ENCODE measurements at places on chromosomes 11 and 22.

DNA sequence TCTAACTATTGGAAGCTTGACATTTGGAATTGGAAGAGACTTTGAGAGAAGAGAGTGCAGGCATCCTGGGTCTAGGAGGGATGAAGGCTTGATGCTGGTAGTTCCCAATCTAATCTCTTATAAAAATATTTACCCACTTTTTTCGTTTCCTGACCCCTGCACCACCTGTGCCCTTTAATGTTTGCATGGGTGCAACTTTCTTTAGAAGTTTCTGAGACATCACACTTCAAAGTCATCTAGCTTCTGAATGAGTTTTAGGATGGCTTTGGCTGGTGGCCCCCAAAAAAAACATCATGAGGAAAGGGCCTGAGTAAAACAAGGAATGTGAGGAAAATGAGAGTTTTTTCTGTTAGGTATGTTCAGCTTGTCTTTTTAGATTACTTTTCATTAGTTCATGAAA lies 1.1 kb downstream of the POLD3 start:
- no peak for DNase-seq

DNA sequence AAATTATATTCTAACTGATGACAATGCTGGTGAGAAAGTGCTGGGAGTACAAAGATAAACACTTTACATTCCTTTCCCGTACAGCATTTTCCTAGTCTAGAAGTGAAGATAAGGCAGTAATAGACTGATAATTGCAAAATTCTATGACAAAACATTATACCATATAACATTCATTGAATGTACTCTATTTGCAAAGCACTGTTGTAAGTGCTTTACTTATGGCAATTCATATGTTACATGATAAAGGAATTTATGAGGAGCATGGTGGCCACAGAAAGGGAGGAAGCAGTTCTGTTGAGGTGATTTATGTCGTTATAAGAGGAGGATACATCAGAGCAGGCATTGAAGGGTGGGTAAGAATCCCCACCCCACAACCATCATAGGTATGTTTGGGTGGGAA lies 434.8 kb downstream of the RAB38 start:
- no peak for DNase-seq

- no peak for DNase-seq
These were observed 5.9 kb downstream of the OR51T1 start for GRCh38 chr11:4887591-4887990.

DNA sequence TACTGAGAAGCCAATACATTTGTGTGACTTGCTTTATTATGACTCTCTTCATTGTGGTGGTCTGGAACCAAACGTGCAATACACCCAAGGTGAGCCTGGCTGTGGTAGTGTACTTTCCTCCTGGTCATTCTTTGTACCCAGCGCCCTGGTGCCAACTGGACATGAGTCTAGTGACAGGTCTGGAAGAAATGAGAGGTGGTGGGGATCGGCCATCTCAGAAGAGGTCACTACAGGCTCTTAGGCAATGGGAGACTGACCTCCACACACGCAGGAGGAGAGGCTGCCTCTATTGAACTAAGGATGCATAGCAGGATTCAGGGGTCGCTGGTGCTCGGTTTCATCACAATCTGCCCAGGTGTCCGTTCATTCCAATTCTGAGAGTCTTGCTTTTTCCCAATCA lies 56.4 kb upstream of the RTL6 start:
- DNase-seq: no peak

- no peak for DNase-seq
These were observed 12.3 kb upstream of the CYP2D6 start for GRCh38 chr22:42142771-42143461.

- DNase-seq: no peak
These were observed 8.3 kb upstream of the HTR3B start for GRCh38 chr11:113896156-113896879.

- no peak for DNase-seq
These were observed 399.4 kb downstream of the LUZP2 start for GRCh38 chr11:24896118-24896835.

DNA sequence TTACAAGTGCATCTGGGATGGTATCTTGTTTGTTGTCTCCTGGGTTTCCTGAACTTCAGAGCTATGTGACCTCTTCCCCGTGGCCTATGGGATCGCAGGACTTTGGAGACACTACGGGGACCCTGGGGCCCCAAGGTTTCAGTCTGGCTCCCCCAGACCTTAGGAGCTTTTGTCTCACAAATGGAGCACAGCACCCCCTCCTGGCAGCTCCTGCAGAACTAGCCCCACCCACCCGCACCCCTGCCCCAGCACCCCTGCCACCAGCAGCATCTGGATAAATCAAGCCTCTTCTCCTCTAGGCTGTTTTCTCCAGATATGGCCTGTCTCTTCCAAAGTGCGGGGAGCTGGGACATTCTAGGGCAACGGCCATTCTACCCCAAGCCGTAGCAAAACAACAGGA lies 10.4 kb downstream of the RCOR2 start:
- peak; percentile 29 for DNase-seq
